ENCODE measurements at places on chromosomes 5 and 9.

DNA sequence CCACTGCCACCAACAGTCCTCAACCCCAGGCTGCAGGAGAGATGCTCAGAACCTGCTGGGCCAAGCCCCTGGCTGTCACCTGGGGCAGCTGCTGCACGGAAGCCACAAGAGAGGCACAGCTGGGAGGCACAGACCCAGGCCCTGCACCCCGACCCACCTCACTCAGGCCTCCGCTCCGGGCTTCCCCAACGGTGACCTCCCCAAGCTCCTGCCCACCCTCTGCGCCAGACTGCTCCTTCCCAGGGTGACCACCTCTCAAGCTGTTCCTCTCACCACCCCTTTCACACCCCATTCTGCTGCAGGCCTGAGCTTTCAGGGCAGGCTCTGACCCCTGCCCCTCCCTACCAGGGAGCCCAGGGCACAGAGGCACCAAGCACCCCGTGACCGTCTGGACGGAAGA, 33.0 kb downstream of the VAV2 start:
- no peak for DNase-seq

DNA sequence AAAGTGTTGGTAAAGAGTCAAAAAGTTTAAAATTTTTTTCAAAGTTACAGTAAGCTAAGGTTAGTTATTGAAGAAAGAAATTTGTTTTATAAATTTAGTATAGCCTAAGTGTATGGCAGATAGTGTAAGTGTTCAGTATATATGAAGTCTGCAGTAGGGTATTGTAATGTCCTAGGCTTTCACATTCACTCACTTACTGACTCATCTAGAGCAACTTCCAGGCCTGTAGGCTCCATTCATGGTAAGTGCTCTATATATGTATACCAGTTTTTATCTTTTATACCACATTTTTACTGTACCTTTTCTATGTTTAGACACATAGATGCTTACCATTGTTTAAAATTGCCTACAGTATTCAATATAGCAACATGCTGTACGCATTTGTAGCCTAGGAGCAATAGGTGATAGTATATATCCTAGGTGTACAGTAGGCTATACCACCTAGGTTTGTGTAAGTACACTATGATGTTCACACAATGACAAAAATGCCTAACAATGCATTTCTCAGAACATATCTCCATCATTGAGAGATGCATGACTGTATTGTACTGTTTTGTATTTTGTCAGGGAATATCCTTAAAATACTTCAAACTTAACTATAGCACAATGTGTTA, 38.5 kb downstream of the CYSTM1 start:
- no peak for DNase-seq

- DNase-seq: no peak
Observed at GRCh38 chr9:104142799-104143549, 48.9 kb downstream of the SMC2 start.

DNA sequence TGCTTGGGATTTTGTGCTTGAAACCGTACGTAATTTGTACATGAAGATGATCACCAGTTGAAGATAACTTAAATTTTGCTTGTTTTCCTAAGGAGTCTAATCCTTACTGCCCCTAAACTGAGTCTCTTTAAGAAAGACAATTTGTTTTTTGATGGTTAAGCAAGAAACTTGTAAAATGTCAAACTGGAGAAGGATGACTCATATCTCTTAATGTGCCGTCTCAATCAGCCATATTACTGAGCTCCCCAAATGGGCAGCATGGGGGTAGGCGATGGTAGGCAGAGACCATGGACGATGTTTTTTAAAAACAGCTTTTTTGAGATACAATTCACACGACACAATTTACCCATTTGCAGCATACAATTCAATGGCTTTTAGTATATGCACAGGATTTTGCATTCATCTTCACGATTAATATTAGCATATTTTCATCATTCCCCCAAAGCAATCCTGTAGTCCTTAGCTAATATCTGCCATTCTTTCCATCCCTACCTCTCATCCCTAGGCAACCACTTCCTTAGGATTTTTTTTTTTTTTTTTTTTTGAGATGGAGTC, 14.3 kb downstream of the ARHGAP26 start:
- peak; percentile 7 for DNase-seq

DNA sequence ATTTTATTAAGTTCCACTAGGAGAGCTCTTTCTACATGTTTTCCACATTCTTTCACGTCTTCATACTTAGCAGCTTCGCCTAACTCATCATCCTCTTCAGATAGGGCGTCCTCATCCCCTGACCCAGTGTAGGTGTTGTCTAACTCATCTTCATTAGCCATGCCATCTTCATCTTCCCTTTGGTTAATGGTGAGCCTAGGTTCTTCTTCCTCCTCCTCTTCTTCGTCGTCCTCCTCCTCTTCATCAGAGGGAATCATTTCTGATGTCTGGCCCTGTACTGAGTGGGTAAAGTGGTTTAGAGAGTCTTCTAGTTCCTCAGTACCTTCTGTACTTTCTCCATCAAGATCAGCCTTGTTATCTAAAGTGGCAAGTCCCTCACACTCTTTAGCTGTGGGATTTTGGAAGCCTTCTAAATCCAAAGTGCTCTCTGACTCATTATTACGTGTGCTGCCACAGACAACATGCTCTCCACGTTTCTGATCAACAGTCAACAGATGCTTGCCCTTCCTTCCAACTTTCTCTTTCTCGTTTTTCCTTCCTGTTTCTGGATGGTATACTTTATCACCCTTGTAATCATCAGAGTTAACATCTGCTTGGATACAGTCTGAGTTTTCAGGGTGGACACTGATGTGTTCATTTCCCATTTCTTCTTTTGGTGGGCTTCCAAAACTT, 31.1 kb downstream of the TUT7 start:
- peak; percentile 74 for DNase-seq

DNA sequence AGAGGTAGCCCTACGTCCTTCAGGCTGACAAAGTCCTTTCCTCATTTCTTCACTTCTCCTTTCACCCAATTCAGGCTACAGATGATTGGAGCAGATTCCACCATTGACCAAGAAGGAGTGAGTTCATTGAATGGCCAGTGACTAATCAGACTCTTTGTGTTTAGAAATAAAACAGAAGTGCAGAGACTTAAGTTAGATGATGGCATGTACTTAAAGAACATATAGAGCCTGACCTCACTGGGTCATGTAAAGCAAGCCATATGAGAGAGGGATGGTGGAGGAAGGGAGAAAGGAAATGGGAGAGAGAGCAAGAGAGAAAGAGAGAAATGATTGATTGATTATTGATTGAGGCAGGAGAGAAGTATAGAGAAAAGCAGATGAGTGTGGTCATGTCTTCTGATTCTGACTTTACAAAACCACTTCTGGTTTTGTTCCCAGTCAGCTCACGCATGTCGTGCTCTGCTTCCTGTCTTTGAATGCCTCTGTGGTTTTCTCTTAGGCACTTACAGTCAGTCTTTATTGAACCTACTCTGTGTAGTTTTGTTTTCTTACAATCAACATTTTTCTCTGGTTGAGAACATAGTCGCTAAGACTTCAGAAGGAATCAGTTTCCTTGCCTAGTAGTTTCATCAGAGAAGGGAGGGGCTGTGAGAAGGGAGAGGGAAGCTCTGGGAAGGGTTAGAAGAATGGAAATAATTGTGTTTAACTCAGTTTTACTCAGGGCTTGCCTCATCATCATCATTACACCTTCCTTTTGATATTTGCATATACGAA, 149.2 kb upstream of the KLF9 start:
- DNase-seq: no peak

DNA sequence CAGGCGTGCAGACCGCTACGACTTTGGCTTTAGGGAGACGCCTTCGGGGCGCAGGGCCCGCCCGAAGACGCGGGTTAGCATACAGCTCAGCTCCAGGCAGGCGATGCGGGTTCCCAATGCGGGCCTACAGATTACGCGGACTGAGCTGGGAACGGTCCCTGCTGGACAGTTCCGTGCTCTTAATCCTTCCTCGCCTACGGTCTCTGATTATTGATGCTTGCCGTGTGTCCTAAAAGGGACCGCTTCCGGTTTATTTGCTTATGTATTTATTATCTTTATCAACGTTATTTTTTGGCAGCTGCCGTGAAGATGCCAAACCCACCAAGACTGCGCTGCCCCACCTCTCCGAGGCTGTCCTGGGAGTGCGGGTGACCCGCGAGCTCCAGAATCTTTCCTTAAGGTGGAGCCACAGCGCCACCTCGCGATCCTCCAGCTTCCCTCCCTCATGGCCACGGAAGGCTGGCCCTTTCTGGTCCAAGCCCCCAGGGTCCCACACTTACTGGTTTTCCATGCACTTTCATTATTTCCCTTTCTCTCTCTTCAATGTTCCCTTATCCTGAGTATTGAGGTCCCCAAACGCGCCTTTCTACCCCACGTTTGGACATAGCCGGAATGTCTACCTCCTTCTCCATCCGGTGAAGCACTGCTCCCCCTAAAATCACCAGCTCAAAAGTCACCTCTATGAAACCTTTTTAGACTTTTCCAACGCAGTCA, 7.0 kb upstream of the EBF1 start:
- DNase-seq: peak; percentile 69

GRCh38 chr5:179731791-179732411, 721 bp upstream of the MAML1 start:
- DNase-seq: peak; percentile 55

- peak; percentile 69 for DNase-seq
Observed at GRCh38 chr5:76601470-76601869, 21.7 kb downstream of the F2RL2 start.

DNA sequence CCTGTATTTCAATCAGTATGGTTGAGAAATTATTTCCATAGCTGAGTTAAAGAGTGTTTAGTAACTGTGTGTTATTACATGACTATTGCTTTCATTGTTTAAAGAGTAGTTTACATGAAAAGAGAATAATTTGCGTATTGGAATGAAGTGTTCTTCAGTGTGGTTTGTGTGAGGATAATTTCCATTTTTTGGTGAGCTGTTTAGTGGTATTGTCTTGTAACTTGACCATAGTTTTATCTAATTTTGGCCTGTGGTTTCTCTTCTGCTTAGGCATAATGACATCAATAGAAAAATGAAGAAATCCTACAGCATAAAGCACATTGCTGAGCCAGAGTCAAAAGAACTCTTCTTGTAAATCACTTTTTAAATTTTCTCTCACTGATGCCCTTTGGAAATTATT, 151.2 kb downstream of the SNCAIP start:
- no peak for DNase-seq

GRCh38 chr9:96100385-96101300, 201.3 kb downstream of the HSD17B3 start:
- DNase-seq: peak; percentile 3

- DNase-seq: no peak
Observed at GRCh38 chr5:15650266-15650665, 150.3 kb downstream of the FBXL7 start.

All from PC-3 (cell line).